Activated CD4-positive, CD25-positive, alpha-beta regulatory T cell treated with anti-CD3 and anti-CD28 coated beads, Interleukin-2, amount 50 U/mL, for 72 hours (primary cell): ENCODE measurements at places on chromosomes 12 and 14.

GRCh38 chr12:72777806-72778205 lies 505.6 kb downstream of the TRHDE start:
- DNase-seq = no peak

DNA sequence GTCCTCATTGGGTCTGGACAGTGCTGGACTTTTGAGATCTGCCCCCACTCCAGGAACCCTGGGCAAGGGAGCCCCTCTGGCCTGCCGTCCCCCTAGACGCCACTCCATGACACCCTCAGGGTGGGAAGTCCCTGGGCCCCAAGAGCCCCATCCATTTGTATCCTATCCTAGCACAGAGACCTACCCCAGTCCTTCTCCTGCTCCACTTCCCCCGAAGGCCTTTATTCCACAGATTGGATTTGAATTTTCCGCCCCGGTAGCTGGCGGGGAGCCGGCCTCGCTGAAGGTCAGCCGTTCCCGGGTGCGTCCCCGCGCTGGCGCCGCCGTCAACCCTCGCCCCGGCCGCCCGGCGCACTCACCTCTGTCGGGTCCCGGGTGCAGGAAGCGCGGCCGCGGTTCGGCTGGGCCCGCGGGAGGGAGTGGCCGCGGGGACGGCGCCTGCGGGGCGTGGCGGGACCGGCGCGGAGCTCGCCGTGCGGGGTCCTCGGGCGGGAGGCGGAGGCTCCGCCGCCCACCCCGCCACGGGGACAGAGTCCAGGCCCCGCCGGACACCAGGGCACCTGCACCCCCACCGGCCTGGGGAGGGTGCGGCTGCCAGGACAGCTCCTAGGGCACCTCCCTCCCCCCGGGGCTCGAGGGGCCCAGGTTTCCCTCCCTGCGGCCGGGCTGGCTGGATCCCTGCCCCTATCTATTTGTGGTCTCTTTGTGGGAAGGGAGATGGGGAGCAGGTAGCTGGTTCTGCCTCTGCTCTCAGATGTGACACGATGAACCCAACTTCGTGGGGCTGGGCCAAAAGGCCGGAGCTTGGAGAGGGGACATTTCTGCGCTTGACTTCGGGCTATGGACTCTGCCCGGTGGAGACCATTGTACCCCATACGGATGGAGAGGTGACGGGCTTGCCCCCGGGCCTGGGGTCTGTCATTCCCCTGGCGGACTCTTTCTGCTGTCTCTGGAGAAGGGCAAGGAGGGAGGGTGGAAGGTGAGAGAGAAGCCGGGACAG lies 19.9 kb upstream of the GPR68 start:
- DNase-seq = peak; percentile 51

DNA sequence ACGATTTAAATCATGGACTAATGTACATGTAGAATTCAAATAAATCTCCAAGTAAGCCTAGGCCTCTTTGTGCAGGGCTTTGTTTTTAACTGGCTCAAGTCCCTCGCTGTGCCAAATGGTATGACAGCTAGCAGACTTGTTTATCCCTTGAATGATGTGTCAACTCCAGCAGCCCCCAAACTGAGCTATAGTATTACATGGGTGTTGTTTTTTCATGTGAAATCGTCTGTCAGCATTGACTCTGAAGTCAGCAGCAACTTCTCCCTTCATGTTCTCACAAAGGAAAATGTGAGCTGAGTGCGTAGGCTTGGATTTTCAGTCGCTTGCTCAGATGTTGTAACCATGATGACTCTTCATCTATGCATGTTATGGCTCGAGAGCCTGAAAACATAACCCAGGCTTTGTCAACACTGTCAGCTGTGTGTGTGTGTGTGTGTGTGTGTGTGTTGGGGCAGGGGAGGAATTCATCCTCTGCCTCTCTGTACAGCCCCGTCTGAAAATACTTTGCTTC lies 73.3 kb downstream of the PTHLH start:
- DNase-seq = no peak

DNA sequence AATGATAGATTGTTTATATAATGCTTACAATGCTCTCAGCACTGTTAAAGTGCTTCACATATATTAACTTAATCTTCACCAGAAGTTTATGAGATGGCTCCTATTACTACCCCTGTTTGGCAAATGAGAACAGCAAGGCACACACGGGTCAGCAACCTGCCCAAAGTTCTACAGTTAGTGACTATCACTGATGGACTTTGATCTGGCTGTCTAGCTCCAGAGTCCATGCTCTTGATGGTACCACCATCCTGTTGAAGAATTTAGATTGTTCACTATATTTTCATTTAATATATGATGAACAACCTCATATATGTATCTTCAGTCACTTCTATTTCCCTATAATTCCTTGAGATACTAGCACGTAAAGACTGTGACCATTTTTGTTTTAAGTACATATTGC lies 10.6 kb downstream of the GLIPR1 start:
- DNase-seq = no peak

DNA sequence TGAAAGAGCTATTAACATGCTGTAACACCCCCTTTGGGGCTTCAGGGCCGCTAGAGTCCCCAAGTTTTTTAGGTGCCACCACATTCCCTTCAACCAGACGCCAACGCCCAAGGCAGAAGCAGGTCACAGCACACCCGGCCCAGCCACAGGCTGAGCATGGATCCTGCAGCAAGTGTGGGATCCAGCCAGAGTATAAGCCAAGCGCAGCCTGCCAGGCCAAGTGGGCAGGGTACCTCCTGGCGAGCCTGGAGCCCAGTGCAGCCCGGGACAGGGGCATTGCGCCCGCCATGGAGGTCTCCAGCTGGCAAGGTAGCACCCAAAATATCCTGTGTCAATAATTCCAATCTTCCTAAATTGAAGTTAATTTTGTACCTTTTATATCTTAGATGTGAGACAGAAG lies 55.5 kb downstream of the EML5 start:
- no peak for DNase-seq

DNA sequence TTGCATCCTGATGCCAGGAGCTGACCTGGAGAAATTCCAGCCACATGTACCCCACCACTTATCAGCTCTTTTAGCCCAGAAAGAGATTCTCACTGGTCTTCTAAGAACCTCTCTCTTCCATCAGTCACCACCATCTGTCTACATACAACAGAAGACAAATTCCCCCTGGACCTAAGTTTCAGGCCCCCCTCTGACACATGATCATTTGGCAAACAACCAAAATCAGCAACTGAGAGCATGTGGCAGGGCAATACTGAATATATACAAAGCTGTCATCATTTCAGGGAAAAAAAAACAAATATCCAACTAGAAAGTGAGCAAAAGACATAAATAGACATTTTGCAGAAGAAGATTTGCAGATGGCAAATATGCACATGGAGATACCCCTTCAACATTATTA lies 180.2 kb downstream of the FOXN3 start:
- DNase-seq = no peak

- DNase-seq = no peak
Observed at GRCh38 chr12:26331960-26332359, 136.6 kb downstream of the SSPN start.

GRCh38 chr14:66163023-66163422 lies 323.1 kb upstream of the CCDC196 start:
- no peak for DNase-seq

GRCh38 chr12:32777691-32778175 lies 22.0 kb upstream of the YARS2 start:
- DNase-seq = no peak

DNA sequence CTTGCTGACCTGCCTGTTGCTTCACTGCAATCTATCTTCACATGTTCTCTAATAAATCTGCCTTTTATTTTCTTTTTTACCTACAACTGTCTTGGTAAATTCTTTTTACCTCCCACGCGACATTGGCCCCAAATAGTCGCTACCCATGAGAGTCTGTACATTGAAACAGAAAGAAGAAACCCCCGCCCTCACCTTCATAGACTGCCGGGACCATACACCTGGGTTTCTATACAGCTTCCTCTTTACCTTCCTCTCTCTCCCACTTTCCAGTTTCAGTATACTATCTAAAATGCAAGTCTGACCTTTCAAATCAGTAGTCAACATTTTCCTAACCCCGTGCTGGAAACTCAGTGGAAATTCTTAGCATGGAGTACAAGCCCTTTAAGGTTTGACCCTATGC lies 4.8 kb downstream of the SLC8A3 start:
- no peak for DNase-seq

- no peak for DNase-seq
Observed at GRCh38 chr12:75628916-75629315, 117.5 kb upstream of the KRR1 start.

DNA sequence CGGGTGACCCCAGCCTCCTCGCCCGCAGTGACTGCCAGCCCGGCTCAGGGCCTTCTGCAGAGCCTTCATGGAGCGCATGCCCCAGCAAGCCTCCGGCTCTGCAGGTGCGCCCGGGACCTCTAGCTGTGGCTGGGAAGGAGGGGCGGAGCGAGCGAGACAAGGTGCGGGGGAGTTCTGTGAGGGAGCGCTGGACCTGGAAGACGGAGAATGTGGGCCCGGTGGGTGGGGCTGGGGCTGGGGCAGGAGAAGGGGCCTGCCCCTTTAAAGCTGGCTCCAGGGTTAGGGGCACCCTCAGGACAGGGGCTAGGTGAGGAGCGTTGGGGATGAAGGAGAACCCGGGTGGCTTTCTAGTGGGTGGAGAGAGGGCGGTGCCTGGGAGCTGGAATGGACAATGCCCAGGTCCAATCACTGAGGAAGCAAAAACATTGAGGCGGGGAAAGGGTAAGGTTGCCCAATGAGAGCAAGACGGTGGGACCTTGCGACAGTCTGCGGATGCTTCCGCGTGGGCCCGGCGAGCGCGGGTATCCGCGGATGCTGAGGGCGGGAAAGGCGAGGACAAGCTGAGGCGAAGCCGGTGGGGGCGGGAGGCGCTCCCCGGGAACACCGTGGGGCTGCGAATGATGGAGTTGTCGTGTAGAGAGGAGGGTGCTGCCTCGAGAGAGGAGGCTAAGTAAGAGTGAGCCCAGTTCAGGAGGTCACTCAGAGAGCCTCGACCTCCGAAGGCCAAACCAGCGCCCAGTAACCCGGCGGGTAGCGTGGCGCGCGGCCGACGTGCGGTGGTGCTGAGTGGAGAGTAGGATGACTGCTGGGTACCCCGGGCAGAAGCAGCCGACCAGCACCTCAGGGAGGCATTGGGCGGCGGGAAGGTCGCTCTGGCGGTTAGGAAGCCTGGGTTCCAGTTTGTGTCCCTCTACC lies at the start of gene GLS2:
TSS of gene GLS2 (minus strand) at position 121 of the 915 bp plus-strand sequence. CDS start at position 78, 43 bp downstream.
- DNase-seq = peak; percentile 59

- no peak for DNase-seq
Observed at GRCh38 chr12:44960423-44960822, 84.3 kb upstream of the NELL2 start.

GRCh38 chr12:110965574-110965973 lies 45.2 kb upstream of the MYL2 start:
- DNase-seq = no peak
